ENCODE measurements at places on chromosomes 7 and 10.

DNA sequence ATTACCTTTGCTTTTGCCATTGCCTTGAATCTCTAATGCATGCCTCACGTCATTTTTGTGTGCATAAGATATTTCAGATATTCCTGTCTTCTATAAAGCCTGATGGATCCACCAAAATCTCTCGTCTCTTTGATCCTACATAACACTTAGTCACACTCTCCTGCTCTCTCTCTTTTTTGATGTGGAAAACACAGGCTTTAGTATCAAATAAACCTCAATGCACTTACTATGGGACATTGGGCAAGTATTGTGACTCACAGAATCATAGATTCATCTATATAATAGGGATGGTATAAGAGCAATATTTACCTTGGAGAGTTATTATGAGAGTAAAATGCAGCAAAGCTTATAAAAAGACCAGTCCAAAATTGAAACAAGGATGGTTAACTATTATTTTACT is 39.1 kb downstream of the DKK1 start:
- DNase-seq = no peak

GRCh38 chr10:101000127-101000914 is 713 bp downstream of the LZTS2 start:
- no peak for DNase-seq

DNA sequence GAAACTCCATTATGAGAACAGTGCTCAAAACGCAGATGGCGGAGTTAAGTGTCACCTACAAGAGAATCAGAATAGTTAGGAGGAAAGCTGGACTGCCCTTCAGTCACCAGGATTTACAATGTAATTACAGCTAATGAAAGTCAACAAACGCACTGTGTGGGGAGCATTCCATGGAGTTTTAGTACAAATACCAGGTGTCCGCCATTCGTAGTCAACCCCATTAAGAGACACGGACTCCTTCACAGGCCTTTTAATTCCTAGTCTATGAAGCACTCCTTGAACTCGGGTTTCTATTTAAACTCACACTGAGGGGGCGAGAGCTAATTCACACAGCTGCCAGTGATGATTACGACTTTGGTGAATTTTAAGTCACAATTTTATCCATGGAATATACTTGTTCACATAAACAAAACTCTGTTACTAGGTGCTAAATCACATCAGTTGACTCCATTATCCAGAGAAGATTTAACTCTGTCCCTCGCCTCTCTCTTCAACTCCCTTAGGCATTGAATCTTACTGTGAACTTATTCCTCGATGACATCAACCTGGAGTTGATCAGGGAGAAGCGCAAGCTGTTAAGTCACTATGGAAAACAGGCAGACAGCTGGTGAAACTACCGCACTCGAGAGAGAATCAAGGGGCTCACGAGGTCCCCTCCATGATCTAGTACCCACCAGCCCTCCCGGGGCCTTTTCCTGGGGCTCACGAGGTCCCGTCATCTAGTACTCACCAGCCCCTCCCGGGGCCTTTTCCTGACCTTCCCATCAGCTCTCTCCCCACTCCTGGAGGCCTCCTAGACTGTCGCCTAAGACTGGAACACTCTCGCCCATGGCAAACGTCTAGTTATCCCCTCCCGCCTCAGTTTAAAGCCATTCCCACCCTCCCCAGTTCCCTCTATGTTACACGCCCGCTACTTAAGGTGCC is 1.5 kb downstream of the ZFAND2A start:
- no peak for DNase-seq

GRCh38 chr10:15227611-15228372 is 59.3 kb upstream of the NMT2 start:
- no peak for DNase-seq

DNA sequence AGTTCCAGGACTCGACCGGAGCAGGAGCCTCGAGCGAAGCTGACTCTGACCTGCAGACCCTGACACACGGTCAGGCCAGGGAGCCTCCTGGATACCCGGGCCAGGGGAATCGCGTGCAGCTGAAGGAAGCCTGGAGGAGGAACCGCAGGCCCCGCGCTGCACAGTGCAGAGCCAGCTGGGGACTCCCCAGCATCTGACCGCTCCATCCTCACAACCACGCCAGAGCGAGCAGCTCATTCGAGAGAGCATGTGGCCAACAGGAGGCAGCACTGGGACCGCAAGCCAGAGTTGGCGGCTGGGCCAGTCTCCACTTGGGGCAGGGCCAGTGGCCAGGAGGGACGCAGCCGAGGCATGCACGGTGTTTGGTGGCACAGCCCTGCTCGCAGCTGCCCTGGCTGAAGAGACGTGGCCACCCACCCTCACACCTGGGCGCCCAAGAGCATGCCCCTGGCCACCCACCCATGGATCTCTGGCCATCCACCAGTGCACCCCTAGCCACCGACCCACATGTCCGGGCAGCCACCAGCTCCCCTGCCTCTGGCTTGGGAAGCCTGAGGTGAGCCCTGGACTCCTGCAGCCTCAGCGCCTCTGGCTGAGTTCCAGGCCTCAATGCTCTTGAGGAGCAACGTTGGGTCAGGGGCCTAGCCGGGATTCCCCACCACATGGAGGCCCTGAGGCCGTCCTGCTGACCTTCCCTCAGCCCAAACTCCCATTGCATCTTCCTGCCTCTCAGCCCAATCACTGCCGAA is 213.9 kb downstream of the ELFN1 start:
- no peak for DNase-seq

DNA sequence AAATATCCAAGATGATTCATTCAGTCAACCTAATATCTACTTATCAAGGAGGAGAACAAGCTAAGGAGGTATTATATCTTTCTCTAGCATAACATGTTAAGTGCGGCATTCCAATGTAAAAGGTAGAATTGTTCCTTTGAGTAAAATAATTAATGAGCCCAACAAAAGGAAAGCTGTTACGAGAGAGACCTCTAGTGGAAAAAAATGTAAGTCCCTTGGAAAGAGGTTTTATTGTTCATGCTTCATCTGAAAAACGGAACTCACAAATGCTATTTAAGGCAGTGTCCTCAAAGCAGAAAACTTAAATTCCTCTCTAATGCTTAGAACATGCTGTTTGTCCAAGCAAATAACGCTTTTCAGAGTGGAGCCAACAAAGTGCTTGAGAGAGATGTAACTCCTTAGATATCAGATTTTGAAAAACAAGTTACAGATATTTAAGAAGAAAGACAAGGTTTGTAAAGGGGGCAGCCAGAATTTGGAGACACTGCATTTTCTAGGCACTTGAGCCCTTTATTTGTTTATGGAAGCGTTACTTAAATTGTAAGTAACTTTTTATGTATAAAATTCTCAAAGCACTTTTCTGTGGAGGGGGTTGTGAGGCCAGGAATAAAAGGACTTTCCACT is 119.9 kb downstream of the TFEC start:
- no peak for DNase-seq

- no peak for DNase-seq
These were observed 12.2 kb downstream of the DNAJB9 start for GRCh38 chr7:108581655-108582491.

DNA sequence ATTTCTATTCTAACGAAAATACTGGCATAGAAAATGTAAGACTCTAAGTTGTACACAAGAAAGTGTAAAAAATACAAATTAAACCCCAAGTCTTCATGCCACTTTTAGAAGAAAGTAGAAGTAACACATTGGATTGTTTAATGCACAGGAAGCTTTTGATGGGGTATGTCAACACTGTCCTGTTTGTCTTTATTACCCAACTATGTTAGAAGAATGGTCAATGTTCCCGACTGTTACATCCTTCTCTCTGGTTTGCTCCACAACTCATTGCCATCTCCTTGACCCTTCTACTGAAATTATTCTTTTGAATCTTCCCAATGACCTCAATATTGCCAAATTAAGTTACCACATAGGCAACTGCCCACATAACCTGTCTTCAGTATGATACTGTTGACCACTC is 35.8 kb downstream of the COL28A1 start:
- no peak for DNase-seq

DNA sequence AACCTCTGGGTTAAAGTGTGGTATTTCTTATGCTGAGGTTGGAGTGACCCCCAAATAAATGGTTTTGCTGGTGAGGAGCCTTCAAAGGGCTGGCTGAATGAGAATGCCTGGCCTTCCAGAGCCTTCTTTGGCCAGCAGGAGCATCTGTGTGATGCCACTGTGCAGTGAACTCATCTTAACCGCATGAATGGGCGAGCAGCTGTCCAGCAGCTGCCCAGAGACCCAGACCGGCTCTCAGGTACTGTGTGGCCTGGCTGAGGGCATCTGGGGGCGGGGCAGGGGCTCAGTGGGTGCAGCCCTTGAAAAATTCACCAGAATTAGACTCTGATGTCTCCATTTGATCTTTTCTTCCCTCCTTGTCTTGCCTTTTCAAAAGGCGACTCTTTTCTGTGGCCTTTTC is 59.0 kb downstream of the SYPL1 start:
- no peak for DNase-seq

DNA sequence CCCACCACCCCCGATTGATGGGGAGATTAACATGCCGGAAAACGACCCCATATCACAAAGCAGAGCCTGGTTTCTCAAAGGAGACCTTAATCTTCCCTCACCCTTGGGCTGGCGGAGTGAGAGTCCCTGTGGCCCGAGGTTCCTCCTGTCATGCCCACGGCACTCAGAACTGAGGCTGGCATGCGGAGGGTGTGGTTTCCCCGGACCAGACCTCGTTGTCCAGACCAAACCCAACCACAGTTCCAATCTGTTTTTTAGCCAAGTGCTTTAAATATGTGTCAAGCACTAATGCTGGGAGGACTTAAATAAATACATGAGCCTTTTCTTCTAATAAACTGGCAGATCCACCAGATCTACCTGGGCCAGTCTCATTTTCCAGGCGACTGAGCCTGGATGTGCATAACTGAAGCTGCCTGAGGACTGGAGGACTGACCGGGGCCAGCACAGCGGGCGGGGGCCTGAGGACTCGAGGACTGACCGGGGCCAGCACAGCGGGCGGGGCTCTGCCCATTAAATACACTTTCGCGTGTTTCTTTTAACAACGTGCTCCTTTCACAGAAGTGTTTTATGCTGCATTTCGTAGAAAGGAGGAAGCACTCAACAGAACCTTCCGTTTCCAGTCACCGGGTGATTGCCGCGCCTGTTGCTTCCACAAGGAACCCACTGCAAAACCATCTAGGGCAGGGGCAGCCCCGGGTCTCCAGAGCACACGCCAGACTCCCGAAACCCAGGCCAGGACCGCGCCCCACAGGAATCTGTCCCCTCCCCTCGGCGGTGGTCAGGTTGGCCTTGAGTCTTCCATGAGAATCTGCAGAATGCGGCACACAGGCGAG is 334.6 kb downstream of the PTPRN2 start:
- DNase-seq = no peak

GRCh38 chr10:69088471-69088769 is 517 bp downstream of the SRGN start:
- no peak for DNase-seq

GRCh38 chr7:87420173-87420572 is 55.3 kb downstream of the ABCB4 start:
- DNase-seq = no peak

- DNase-seq = no peak
These were observed 25.3 kb upstream of the C10orf71 start for GRCh38 chr10:49273626-49274025.

GRCh38 chr7:135519233-135519688 is 9.4 kb upstream of the CNOT4 start:
- DNase-seq = no peak

DNA sequence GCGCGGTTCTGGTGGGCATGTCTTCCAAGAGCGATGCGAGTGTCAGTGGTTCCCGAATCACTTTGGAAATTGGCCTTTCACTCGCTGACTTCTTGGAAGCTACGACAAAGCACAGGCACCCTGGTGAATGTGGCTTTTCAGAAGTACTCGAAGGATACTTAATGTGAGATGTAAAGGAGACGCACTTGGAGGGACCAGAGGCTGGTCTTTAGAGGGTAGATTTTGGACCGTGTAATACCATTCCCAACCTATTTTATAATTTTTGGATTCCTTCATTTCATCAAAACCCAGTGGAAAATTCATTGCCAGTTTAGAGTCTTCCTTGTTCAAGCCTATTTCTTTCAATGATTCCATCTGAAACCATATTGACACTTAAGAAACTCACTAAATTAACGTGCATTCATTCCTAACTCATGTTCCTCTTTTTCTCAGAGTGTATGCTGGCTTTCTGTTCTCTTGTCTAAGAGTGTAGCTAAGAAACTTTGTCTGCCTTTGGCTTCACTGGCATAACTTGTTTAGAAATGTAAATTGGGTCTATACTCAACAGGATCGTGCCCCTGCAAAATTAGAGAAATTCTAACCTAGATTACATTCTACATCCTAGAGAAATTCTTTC is 645 bp upstream of the COPG2 start:
- DNase-seq = no peak

GRCh38 chr10:124185084-124185483 is 91.7 kb upstream of the CHST15 start:
- DNase-seq = no peak

- no peak for DNase-seq
These were observed 103.7 kb upstream of the ZPBP start for GRCh38 chr7:50196719-50197118.

- DNase-seq = no peak
These were observed 547.8 kb downstream of the SORCS3 start for GRCh38 chr10:105188737-105189462.

- DNase-seq = no peak
These were observed 344.1 kb downstream of the PHF14 start for GRCh38 chr7:11317766-11318165.

- DNase-seq = no peak
These were observed 165.9 kb upstream of the MYO3A start for GRCh38 chr10:25768167-25768566.

DNA sequence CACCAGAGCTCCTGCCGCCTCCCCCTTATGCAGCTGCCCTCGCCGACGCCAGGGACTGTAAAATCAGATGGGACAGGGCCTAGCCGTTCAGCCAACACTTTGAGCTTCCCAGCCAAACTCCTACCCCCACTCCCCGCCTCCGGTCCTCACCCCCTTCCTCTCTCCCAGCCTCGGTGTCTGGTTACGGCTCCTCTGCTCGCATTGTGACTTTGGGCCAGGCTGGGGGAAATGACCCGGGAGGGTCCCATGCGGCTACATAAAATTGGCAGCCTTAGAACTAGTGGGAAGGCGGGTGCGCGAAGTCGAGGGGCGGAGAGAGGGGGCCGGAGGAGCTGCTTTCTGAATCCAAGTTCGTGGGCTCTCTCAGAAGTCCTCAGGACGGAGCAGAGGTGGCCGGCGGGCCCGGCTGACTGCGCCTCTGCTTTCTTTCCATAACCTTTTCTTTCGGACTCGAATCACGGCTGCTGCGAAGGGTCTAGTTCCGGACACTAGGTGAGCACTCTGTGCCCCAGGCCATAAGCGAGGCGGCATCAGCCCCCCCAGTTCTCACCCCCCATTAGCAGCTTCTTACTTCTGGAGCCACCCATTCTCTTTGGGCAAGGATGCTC is at the start of gene KAZALD1:
KAZALD1 (plus strand) TSS at position 366 of the 608 bp plus-strand sequence. CDS start 604 bp downstream, outside the sequence.
- no peak for DNase-seq

- no peak for DNase-seq
These were observed 230.0 kb upstream of the HABP2 start for GRCh38 chr10:113322843-113323242.

- no peak for DNase-seq
These were observed 13.3 kb upstream of the TSGA13 start for GRCh38 chr7:130699686-130700085.

GRCh38 chr7:29486191-29486700 is 77.4 kb upstream of the PRR15 start:
- no peak for DNase-seq
